ENCODE measurements at places on chromosomes 1 and 21.

GRCh38 chr21:38631676-38632075, 133.4 kb upstream of the ERG start:
- DNase-seq = no peak

GRCh38 chr1:31788825-31789256, 24.7 kb upstream of the ADGRB2 start:
- DNase-seq = no peak

DNA sequence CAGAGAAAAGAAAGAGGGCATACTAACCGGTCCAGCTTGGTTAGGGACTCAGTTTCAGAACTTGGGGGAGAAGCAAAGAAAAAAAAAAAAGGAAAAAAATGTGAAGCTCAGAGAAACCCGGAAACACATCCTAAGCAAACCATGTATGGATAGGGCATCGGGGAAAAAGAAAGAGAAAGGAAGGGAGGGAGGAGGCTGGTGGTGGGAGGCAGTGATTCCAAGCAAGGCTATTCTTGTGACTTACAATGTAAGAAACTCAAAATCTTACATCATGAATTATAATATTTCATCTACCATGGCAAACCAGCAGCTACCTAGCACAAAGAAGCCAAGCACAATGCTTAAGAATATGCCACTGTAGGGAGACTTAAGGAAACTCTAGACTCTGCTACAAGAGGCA, 60.3 kb downstream of the UBR4 start:
- no peak for DNase-seq

GRCh38 chr1:3847081-3847480, 9.9 kb downstream of the CEP104 start:
- DNase-seq = no peak

DNA sequence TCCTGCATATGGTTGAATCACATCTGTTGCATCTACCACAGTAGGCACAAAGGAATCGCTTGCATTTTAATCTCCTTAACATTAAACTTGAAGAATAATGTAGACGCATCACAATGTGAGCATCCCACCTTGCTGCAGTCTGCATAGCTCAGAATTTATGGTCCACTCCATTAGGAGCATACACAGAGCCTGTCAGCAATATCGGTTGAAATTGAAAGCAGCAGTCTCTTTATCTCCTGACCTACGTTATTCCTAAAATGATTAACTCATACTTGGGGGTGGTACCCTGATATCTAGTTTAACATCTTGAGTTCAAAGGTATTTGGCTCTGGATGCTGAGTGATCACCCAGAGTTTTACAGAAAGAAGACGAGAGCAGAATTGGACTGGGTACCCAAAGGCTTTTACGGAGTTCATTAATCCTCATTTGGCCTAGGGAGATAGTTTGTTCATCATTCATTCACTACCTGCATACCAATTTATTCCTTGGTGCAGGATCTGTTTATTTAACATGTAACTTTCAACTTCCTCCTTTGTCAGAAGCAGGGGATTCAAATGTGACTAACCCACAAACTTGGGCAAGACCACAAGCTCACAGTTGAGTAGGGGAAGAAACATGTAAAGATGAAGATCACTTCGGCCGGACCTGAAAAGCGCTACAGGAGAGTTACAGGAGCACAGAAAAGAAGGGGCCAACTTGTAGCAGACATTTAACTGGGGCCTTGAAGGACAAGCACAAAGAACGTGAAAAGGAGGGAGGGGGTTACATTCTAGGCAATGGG, 187.9 kb downstream of the DAB1 start:
- no peak for DNase-seq

DNA sequence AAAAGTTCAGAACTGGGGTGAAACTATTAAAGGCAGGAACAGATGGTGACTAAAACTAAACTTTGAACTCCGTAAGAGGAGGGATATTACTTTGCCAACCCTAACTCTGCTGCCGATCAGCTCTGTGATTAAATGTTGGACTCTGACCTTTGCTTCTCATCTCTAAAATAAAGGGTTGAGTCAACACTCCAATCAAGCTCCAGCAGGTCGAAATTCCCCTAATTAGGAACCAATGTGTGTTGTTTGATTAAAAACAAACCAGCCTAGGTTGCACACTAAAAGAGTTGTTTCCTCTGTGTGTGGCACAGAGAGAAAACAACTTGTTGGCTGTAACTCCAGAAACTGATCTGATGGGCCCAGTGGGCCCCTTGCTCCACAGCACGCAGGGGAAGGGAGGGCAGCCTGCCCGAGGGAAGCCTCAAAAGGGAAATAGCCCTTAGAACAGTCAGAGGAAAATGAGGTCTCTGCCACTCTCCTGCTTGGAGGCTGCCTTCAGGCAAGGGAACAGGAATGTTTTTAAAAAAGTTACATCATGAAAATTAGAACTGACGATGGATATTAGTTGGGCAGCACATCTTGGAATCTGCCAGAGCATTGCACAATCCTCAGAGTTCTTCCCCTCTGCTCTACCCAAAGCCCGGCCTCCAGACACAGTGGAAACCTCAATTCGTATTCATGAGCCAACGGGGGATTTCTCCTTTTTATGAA, 69.3 kb downstream of the KCTD3 start:
- DNase-seq = no peak

DNA sequence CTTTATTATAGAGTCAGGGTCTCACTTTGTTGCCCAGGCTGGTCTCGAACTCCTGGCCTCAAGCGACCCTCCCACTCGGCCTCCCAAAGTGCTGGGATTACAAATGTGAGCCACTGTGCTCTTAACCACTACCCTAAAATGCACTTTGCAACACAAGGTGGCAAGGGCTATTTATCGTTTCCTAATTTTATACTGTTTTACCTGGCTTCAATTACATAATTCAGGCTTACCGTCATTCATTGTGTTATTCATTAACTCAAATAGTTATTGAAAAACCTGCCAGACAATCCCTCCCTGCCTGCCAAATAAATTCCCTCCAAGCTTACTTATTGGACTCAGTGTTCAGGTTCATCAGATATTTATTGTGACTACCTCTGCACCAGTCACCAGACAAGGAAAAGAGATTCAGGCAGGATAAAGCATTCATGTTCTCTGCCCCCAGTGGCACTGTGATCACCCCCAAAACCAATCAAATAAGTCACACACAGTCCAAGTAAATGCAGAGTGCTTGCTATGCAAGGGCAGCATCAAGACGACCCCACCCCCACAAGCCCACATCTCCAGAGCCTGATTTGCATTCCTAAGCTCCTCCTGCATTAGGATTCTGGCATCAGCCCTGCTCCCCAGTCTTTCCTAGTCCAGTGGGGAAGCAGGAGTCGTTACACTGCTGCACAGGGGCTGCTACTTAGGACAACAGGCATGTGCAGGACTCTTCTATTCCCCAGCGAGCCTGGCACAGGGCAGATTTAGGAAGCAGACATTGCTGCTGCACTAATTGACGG, 8.1 kb downstream of the PAQR7 start:
- DNase-seq = no peak

DNA sequence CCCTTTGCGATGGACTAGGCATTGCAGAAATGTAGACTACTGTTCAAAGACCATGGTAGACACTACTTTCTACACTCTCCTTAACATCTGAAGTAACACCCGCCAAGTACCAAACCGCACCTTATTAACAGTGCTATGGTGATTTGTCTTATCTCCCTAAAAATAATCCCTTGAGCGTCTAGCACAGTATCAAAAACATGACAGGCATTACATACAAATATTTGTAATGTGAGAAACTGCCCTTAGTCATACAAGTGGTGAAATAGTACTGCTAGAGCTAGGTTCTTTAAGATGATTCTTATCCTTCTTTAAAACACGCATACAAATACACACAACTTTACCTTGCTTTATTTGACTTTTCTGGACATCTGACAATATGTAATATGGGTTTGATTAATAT, 27.2 kb downstream of the PUM1 start:
- no peak for DNase-seq

GRCh38 chr1:11571906-11572616, 82.2 kb downstream of the FBXO2 start:
- DNase-seq = no peak

DNA sequence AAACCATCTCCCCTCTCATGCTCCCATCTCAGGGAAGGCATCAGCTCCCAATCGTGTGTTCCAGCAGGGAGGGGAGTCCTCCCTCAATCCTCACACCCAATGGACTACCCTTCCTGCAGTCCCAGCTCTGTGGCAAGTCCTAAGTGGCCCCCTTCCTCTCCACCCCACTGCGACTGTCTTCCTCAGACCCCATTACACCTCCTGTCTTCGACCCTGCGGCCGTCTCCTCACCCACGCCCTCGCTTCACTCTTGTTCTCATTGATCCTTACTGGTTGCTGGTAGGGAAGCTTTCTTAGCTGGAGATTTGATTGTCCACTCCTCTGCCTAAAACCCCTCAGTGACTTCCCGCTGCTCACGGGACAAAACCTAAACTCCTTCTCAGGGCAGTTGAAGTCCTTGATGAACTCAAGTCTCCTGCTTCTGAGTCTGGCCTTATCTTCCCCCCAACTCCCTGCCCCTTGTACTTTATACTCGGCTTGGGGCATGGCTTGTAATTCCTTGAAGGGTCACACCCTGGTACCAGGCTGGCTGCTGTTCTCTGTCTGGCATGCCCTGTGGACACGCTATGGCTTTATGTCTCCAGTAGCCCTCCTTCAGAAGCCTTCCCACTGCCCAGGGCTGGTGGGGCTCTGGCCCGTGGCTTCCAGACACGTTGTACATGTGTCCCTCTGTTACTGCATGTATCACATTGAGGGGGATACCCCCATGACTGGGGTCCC, 2.3 kb upstream of the EPS8L3 start:
- no peak for DNase-seq
